ENCODE measurements at places on chromosomes 5 and 9.

DNA sequence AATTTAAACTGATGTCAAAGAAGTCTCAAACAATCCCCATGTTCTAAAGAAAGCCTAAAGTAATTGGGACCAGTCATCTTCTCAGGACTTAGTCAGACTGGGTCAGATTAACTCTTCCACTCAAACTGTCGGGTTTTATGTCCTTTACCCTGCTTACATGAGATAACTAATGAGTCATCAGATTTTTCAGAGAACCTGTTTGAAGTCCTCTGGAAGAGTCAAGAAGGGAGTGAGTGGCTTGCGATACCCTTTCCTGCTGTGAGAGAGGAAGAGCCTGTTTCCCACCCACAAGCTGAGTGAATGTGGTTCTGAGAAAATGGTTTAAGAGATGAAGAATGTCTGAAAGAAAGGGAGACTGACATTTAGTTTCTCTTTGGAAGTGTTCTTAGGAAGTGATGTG is 1866.7 kb upstream of the C9orf72 start:
- no peaks in the 10 kb centered on the region for H3K36me3 ChIP-seq
- H3K27me3 ChIP-seq: no peaks in the 10 kb centered on the region
- no peak overlapping the region for H3K27ac ChIP-seq
- DNase-seq: no peak
- H3K4me3 ChIP-seq: no peak overlapping the region
- peaks cover 10% of the 10 kb centered on the region for H3K4me1 ChIP-seq

DNA sequence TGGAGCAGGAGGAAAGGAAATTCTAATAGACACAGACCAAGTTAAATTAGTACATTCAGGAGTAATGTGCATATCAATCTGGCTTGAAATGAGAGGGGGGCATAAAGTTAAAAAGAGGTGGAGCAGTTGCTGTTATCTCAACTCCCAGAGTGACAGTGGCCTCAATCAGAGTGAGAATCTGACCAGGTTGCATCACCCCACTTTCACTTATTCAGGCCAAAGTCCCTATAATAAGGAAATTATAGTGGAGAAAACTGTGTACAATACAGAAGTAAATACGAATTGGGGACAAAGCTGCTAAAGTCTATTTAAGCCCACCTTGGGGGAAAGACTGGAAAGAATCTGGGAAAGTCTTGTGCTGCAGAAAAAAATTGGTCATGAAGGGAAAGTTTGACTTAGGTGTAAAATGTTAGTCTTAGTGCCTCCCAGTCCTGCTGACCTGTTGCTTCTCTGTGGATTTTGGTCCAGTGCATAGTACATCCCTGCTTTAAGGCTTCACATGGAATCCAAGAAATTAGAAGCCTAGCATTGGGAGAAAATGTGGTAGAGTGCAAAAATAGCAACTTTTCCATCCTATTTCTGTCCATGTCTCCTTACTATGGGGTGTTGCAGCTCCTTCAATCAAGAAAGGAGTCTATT is 27.9 kb downstream of the MROH2B start:
- H3K27ac ChIP-seq: no peak overlapping the region
- peaks cover 12% of the 10 kb centered on the region for H3K27me3 ChIP-seq
- DNase-seq: no peak
- H3K36me3 ChIP-seq: no peaks in the 10 kb centered on the region
- H3K4me3 ChIP-seq: no peak overlapping the region

DNA sequence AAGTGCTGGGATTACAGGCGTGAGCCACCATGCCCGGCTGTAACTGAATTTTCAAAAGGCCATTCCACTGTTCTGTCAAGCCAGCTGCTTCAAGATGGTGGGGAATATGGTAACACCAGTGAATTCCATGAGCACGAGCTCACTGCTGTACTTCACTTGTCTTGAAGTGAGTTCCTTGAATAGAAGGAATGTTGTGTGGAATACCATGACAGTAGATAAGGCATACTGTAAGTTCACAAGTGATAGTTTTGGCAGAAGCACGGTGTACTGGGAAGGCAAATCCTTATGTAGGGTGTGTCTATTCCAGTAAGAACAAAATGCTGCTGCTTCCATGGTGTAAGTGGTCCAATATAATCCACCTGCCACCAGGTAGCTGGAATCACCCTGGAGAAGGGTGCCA is 6.6 kb upstream of the PRXL2C start:
- H3K4me3 ChIP-seq: no peak overlapping the region
- H3K4me1 ChIP-seq: no peaks in the 10 kb centered on the region
- H3K36me3 ChIP-seq: no peaks in the 10 kb centered on the region
- DNase-seq: no peak

GRCh38 chr9:133731876-133732638 is 6.1 kb downstream of the SARDH start:
- no peak for DNase-seq
- peaks cover 11% of the 10 kb centered on the region for H3K27me3 ChIP-seq
- H3K4me3 ChIP-seq: no peak overlapping the region

DNA sequence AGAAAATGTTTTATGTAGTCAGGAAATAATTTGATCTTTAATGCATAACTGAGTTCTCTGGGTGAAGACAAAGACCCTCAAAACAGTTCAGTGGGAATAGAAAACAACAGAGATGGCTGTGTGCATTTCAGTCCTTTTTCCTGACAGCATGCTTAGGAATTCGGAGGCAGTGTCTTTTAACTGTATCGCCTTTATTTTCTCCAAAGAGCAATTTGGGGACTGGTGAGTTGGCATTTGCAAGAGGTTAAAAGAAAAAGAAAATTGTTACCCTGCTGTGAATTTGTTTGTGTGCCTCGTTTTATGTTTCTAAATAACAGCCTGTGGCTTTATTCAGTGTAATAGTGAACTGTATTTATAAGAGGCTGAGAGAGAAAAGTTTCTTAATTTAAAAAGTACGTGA is 227.8 kb upstream of the DMAC1 start:
- no peaks in the 10 kb centered on the region for H3K27me3 ChIP-seq
- no peak overlapping the region for H3K27ac ChIP-seq
- H3K4me1 ChIP-seq: peaks cover 14% of the 10 kb centered on the region
- H3K36me3 ChIP-seq: no peaks in the 10 kb centered on the region
- H3K4me3 ChIP-seq: no peak overlapping the region
- DNase-seq: no peak

Data from mesothelial cell of epicardium (in vitro differentiated cells).